Thyroid gland (tissue), 4 donors: ENCODE measurements at places on chromosomes 16 and 17.

- peak; percentile 88 for DNase-seq
Measured at GRCh38 chr17:67637901-67638641, 79.7 kb upstream of the NOL11 start.

DNA sequence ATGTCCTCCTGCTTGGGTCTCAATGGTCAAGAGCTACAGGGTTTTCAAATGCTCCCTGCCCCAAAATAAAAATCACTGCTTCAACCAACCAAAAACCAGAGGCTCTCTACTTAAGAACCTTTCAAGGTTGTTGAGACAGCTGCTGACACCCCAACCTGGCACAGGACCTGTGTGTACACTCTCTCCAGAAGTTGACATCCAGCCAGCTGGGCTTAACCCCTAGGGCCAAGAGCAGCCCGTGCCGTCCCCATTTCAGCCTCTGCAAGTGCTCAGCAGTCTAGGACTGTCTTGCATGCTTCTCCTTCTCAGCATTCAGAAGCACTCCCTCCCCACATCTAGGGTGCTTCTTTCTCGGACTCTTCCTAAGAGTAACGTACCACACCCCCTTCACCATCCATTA, 59.0 kb upstream of the TRAP1 start:
- peak; percentile 89 for DNase-seq

GRCh38 chr16:77399546-77399945, 35.3 kb downstream of the ADAMTS18 start:
- DNase-seq = no peak

DNA sequence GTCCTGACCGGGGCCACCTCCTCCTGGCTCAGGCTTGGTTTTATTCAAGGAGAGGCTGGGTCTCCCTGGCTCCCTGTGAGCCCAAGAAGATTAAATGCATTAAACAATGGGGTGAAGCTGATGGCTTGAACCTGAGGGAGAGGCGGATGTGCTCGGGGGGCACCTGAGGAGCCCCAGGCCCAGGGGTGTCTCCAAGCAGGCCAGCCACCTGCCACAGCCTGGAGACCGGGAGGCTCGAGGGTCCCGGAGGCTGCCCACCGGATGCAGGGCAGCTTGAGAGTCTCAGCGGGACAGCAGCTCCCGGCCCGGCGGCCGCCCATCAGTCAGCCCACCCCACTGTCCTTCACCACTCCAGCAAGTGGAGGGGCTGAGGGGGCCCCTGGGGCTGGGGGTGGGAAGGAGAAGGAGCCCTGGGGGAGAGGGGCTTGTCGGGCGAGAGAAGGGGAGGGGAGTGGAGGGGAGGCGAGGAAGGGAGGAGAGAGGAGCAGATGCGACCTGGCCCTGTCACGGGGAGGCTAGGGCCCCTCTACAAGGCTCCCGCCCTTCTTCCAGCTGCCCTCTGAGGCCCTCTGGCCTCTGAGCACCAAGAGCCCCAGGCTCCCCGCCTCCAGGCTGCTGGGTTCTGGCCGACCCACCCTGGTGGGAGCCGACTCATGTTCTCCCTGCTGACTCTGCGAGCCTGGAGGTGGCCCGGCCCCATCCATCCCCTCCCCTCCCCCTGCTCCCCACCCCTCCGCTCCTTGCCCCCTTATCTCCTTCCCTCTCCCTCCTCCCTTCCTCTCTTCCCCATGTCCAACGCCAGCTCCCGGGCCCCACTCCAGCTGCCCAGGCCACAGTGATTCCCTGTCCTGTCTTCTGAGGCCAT, 13.2 kb downstream of the CD7 start:
- DNase-seq = no peak

- no peak for DNase-seq
Measured at GRCh38 chr17:77304746-77305473, 164.1 kb downstream of the SEC14L1 start.

DNA sequence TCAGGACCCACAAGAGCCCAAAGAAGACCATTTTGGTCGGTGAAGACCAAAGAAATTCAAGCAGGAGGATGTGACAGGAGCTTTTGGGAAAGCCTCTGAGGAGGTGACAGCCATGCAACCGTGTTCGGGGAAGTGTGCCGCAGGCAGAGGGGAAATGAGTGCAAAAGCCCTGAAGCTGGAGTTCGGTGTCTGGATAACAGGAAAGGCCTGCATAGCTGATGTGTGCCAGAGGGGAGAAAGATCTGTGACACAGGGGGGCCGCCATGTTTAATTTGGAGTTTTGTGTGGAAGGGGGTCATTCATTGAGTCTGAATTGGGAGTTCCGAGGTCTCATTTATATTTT, 870 bp upstream of the ZC3H7A start:
- DNase-seq = no peak

DNA sequence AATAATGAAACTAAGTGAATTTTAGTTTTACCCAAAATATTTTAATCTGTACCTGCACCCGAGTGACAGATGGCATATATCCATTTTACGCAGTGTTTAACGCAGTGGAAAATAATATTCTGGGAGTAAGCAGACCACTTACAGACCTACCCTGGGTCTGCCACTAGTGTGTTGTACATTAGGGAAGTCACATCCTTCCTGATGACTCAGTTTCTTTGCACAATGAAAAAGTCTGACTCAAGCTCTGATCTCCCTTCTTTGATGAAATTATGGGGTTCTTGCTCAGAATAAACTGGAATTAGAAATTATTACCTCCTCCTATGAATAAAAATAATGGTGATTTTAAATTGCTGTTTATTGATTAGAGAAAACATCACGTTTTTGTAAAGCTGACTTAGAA, 123.2 kb upstream of the AXIN2 start:
- DNase-seq = no peak

GRCh38 chr17:13044572-13045065, 26.8 kb upstream of the ELAC2 start:
- no peak for DNase-seq

DNA sequence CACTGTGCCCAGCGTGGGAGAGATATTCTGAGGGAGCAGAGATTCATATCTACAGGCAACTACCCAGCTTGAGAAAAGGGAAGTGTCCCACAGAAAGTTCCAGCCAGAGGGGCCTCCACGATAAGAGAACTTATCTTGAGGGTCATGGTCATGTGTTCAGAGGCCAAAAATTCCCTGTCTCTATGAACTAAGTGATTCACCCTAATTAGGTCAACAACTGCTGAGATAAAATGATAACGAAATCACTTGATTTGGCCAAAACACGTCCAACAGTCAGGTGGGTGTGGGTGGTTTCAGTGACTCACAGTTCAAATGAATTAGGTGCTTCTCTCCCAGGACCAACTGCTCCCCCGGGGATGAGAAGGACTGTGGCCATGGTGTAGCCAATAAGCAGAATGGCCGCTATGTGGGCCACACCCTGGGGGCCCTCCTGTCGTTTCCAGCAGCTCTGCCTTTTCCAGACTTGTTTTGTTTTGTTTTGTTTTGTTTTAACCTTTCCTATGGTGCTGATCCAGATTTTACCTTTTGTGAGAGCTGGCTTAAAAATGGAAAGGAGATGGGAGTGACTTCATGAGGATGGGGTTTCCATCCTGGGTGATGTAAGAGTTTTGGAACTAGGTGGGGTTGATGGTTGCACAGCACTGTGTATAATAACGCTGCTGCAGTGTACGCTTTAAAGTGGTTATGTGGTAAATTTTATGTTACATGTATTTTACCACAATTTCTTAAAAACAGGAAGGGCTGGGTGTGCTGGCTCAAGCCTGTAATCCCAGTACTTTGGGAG, 8.7 kb downstream of the DNAI2 start:
- no peak for DNase-seq

- DNase-seq = no peak
Measured at GRCh38 chr17:71315568-71315967, 805.3 kb upstream of the SOX9 start.

DNA sequence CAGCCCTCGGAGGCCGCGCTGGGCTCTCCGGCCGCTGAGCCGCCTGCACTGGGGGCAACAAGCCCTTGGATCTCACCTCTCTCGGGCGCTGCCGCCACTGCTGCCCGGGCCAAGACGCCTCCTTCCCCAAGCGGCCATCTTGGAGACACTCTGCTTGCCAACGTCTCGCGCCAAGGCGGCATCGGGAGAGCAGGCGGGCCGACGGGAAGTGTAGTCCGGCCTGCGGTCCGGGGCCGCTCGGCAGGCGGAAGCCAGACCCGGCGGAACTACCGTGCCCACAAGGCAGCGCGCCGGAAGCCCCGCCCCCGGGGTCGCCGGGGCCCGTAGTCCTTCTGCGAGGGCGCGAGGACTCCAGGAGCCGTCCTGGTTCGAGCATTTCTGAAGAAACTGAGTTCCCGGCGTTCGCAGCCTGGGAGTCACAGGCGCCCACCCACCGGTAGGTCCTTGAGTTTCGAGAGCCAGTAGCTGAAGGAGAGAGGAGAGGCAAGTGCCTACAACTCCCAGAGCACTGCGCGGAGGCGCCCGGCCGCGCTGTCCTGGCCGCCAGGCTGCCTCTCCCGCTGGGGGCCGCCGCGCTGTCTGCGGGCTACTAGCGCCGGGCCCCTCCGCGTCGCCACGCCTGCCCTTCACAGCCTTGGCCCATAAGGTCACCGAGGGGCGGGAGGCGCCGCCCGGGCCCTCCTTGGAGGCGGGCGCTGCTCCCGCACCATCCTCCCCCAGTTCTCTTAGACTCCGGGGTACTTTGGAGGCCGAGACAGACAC, at the start of gene TMEM11:
TMEM11 (minus strand) TSS at position 147 of the 762 bp plus-strand sequence; CDS start at position 138, 9 bp downstream.
- peak; percentile 97 for DNase-seq

DNA sequence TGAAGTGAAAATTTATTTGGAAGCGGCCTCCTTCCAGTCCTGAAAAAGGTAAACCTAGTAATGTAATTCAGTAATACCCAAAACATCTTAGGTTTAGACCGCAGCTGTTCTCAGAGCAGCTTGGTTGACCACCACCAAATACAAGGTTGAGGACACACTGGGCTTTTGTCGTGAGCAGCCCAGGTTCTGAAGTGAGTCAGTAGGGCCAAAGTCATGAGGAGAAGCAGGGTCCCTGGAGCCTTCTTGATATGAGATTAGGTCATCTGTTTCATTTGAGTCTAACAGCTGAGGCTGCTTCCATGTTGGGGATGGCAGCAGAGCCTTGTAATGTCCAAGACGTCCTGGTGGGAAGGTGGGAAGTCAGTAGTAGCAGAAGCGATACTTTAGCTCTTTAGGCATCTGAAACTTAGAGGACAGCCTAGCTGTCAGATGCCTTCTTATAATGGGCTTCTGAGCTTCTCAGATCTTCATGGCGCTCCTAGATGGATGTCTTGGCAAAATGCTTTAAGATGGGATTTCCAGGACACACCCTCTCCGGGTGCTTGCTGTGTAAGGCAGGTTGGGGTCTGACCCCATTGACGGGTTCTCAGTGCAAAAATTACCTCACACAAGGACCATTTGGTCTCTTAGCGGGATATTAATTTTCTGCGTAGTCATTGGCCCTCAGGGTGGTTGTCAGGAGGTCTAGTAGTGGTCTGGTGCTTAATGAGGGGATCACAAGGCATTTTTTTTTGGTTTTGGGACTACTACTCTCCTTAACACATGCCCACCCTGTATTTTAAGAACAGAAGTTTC, 2.4 kb downstream of the ALKBH5 start:
- DNase-seq = no peak

DNA sequence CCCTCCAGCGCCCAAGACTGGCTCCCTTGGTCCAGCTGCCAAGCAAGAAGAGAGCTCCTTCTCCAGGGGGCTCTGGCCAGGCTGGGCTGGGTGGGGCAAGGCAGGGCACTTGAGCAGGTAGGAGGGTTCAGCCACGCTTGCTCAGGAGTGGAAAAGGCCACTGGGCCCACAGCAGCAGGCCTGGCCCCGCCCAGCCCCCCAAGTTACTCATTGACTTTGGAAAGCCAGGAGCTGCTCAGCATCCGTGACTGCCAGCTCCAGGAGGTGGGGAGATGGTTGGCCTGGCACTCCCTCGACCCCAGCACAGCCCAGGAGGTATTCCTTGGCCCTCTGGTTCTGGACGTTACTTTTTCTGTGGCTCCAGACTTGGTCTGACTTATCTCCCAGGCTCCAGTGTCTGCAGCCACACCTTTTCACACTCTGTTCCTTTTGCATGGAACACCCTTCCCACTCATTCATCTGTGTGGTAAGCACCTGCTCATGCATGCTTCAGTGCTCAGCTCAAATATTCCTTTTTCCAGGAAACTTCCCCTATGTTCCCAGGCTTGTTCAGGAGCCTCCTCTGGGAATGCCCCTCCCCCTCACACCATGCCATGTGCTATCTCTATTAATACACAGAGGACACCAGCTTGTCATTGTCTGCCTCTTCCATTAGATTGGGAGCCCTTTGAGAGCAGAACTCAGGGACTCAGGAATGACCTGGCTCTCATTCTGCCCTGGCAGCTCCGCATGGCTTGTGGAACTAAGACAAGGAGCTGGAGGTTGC, at the start of gene CDH16:
CDH16 (minus strand) TSS at position 83 of the 766 bp plus-strand sequence. CDS start 820 bp downstream, outside the sequence.
- DNase-seq = peak; percentile 98

DNA sequence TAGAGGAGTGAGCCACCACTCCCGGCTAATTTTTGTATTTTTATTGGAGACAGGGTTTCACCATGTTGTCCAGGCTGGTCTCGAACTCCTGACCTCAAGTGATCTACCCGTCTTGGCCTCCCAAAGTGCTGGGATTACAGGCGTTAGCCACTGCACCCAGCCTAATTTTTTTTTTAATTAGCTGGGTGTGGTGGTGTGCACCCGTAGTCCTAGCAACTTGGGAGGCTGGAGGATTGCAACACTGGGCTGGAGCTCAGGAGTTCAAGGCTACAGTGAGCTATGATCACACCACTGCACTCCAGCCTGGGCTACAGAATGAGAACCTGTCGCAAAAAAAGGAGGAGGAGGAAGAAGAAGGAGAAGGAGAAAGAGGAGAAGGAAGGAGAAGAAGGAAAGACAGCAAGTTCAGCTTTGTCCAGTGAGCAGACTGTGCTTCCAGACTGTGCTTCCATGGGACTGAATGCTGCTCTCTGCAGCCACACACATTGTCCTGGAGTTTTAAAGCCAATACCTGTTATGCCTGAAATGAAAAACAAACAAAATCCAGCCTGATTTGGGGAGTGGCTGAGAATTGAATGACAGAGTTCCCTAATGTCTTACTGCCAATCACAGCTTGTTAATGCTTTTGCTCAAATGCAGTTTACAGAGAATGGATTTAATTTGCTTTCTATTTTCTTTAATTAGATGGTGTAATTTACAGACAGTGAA, 2.8 kb upstream of the TNFRSF13B start:
- DNase-seq = no peak

DNA sequence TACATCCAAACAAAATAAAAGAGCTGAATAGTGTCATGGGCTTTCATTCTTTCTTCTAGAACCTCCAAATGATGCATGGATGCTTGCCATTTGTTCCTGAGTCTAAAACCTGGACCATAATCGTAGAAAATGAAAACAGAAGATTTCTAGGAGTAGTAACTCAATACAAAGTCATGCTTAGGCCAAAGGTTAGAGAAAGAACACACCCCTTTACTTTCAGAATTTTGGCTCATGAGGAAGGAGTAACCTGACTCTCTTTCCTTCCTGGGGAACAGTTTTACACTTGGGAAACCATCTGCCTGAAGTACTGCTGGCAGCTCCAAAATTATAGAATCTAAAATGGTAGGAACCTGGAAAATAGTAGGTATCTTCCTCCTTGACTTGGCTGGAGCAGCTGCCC, 137.2 kb downstream of the SNX11 start:
- no peak for DNase-seq

- DNase-seq = peak; percentile 81
Measured at GRCh38 chr17:82237083-82237745, 8.4 kb downstream of the SLC16A3 start.

- DNase-seq = no peak
Measured at GRCh38 chr17:2405247-2405926, 4.5 kb upstream of the MNT start.

GRCh38 chr16:7227229-7227721, 105.4 kb upstream of the RBFOX1 start:
- DNase-seq = peak; percentile 82
